ENCODE measurements at places on chromosomes 13 and 19. TPM values are rescaled to one million over a fixed set of nuclear protein-coding genes. Genes with fewer than 3 reads are reported as not detected.

TPTE2 gene
- total RNA-seq = not detected

MAP4K1 gene
- 0.16 TPM for total RNA-seq

C3 gene
- 1,645 TPM for total RNA-seq

SHD gene
- total RNA-seq = not detected

MAP3K10 gene
- 10.2 TPM for total RNA-seq

ZNF627 gene
- 10.7 TPM for total RNA-seq

KRTDAP gene
- total RNA-seq = not detected

BRCA2 gene
- 2.1 TPM for total RNA-seq

ACP5 gene
- 1.3 TPM for total RNA-seq

CALR3 gene
- total RNA-seq = not detected

SIGLEC8 gene
- total RNA-seq = not detected

UHRF1 gene
- 12.0 TPM for total RNA-seq

S1PR4 gene
- total RNA-seq = not detected

SERPINE3 gene
- not detected for total RNA-seq

OR10H1 gene
- not detected for total RNA-seq

PABPC3 gene
- under 0.01 TPM for total RNA-seq

PGLYRP2 gene
- total RNA-seq = not detected

OR7D2 gene
- total RNA-seq = not detected

DYRK1B gene
- 15.6 TPM for total RNA-seq

HRC gene
- total RNA-seq = 0.32 TPM

CLIP3 gene
- 10.5 TPM for total RNA-seq

BEST2 gene
- total RNA-seq = not detected

PLIN4 gene
- 0.72 TPM for total RNA-seq

ZNF442 gene
- total RNA-seq = 4.9 TPM
